Activated naive CD8-positive, alpha-beta T cell treated with anti-CD3 and anti-CD28 coated beads, Interleukin-2, amount 50 U/mL, for 16 hours (primary cell): ENCODE measurements at places on chromosomes 2 and 18.

DNA sequence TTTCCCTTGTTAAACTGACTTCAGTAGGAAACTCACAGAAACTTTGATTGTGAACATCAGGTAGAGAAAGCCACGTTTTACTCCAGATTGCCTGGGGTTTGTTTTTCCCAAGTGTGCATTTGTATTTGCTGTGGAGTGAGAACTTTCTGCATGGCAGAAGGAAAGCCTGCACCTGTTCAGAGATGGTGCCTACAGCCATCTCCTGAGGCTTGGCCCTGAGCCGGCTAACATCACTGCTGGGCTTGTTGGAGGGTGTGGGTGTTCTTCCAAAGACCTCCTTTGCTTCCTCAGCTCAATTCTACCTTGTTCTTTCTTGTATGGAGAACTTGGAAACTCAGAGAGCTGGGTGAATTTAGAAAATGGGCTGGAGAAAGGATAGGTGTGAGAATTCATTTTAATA is 16.1 kb downstream of the KCNS3 start:
- DNase-seq = no peak

GRCh38 chr18:37409878-37410277 is 155.7 kb downstream of the CELF4 start:
- no peak for DNase-seq

DNA sequence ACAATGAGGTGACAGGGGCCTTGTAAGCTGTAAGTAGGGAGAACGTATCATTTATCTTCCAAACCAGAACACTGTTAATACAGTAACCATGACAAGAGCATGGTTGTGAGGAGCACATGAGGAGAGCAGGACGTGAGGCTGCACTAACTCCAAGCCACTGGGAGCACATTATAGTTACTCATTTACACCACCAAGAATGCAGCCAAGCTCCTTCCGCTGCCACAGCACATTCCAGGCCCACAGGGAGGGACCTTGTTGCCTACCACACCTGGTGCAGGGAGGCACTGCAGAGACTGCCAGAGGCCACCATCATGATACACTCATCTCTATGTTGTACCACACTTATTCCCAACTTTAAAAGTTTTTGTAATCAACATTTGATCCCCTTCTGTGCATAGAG is 13.5 kb upstream of the SFXN5 start:
- DNase-seq = no peak

DNA sequence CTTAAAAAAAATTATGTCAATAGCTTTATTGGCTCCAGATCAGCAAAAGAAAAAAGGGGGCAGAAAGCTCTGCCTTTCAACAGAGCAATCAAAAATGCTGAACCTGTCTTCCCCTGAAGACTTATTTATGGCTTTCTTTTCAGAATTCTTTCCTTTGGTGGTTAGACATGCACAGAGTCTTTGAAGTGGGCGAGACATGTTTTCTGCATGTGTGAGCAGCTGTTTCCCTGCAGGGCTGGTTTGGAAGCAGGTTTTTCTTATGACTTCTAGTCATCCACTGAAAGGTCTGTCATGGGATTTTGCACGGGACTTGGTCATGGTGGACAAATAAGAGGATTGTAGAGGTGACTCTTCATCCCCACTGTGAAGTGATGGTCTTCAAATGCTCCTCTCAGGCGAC is 160.3 kb downstream of the VAPA start:
- DNase-seq = no peak

DNA sequence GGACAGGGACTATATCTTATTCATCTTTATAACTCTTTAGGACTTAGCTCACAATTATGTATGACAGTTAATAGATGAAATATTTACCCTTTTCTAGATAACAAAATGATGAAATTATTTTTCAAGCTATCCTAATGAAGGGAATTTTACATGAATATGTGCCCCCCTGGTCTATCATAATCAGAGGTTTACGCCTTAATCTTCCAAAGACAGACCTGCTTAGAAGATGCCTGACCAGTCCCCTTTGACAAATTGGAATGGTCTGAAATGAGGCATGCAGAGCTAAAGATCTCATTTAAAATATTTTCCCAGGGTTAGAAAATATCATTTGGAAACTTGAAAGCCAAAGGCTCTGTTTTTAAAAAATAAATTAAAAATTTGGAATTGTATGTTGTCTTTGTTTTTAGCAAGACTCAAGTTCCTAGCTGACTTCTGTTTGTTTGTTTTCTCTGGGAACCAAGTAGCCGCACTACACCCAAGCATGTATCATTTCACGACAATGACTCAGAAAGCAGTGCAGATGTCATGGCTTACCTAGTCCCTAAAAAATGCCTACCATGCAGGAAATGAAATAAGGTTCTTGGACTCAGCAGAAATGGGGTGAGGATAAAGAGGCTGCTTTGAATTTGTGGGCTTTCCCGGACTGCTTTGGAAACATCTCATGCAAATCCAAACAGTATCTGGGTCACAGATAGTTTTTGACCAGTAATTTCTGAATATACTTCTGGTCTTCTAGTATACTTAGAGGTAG is 162.1 kb downstream of the ZEB2 start:
- DNase-seq = no peak

GRCh38 chr2:60739156-60739555 is 16.9 kb upstream of the PAPOLG start:
- DNase-seq = no peak

GRCh38 chr2:122564843-122565242 is 809.4 kb downstream of the TSN start:
- DNase-seq = no peak

DNA sequence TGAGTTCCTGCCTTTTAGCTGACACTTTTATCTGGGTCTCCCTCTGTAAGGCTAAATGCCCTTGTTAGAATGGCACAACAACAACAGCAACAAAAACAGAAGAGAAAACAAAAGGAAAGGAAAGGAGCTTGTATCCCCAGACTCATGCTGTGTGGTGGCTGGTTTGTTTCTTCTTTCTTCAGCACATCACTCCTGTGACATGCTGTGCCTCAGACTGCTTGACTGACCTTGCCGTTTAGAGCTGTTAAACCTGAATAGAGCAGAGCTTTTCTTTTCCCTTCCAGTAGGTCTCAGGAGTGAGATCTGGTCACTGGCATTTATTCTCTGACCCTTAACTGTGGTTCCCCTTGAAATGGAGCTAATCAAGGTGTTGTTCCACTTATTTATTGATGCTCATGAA is 18.9 kb downstream of the GALNT13 start:
- DNase-seq = no peak

GRCh38 chr2:143081616-143082015 is 47.6 kb upstream of the ARHGAP15 start:
- DNase-seq = no peak
